Dermis microvascular lymphatic vessel endothelial cell (primary cell): ENCODE measurements at places on chromosomes 7 and 10. TPM values are rescaled to one million over a fixed set of nuclear protein-coding genes. Genes with fewer than 3 reads are reported as not detected.

PNLIPRP2 gene
- total RNA-seq: not detected in 2 replicates

WNT8B gene
- total RNA-seq: under 0.01 TPM in 1 of 2 replicates, not detected in the other

TRIM50 gene
- not detected in 2 replicates for total RNA-seq

TMEM213 gene
- not detected in 2 replicates for total RNA-seq

AKR1C3 gene
- 173 and 272 TPM in 2 replicates for total RNA-seq
